ENCODE measurements at places on chromosomes 3 and 15.

DNA sequence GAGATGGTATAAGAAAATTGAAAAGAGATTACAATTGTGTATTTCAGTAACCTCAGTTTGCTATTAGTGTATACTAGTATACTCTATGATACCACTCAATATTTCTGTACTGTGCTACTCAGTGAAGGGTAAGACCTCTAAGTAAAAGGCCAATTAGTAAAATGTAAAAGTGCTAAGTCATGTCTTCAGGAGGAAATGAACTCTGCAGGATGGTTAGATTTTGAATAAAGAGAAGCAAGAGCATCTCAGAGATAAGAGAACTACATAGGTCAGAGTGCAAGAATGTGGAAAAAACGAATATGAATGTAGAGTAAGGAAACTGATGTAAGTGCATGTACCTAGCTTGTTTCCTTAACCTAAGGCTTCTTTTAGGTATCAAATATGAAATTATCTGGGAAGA, 796.6 kb upstream of the GBE1 start:
- no peak for DNase-seq

DNA sequence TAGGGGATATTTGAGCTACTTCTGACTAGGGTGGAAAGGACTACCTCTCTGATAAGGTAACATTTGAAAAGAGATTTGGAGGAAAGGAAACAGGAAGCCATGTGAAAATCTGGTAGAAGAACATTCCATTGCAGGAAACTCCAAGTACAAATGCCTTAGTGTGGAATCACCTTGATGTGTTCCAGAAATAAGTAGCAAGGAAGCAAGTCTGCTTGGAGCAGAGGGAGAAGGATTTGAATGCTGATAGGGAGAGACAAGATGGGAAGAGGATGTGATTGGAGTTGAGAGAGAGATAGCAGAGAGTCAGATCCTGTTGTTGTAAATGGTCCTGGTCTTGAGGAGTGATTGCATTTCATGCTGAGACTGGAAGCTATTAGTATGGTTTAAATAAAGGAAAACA, 335.1 kb upstream of the DCBLD2 start:
- DNase-seq = no peak

DNA sequence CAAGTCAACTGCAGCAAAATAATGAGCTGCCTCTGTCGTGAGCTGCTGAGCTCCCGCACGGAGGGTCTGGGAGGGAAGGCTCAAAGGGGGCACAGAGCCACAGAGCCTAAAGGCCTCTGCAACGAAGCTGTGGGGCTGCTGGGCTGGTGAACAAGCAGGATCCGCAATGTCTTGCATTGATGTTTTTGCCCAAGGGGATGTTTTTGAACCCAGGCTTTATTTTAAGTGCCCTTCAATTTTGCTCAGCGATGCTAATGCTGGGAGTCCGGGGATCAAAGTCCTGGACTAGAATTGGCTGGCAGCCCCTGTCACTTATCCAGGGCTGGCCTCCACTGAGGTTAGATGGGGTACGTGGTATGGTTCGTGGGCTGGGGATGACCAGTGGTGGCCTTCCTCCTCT, 240.0 kb downstream of the VPS13C start:
- no peak for DNase-seq

GRCh38 chr3:74210739-74211138, 403.7 kb downstream of the CNTN3 start:
- DNase-seq = no peak

DNA sequence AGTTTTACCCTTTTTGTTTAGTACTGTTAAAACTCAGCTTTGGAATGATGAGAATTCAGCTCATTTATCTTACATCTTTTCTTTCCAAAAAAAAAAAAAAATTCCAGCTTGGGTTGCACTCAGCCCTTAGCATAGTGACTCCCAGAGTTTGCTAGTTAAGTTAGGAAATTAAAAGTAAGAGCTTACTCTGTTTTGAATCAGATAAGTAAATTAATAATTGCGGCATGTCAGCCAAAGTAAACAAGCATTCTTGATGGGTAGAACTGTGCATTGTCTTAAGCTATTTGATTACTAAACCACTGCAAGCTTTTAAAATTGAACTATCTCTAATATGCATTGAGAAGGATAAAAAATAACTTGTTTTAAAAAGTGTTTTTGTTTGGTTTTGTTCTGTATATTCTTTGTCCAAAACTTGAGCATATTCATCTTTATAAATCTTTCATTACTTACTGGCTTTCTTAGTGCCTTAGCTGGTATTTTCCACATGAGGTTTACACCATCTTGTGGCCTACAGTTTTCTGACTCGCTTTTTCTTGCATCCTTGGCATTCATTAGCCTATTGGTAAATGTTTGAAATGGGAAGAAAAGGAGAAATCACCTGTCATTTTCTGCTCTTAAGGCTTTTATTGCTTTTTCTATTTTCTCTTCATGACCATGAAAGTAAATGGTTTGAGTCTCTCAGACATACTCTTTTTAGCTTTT, 107.6 kb downstream of the FILIP1L start:
- no peak for DNase-seq

DNA sequence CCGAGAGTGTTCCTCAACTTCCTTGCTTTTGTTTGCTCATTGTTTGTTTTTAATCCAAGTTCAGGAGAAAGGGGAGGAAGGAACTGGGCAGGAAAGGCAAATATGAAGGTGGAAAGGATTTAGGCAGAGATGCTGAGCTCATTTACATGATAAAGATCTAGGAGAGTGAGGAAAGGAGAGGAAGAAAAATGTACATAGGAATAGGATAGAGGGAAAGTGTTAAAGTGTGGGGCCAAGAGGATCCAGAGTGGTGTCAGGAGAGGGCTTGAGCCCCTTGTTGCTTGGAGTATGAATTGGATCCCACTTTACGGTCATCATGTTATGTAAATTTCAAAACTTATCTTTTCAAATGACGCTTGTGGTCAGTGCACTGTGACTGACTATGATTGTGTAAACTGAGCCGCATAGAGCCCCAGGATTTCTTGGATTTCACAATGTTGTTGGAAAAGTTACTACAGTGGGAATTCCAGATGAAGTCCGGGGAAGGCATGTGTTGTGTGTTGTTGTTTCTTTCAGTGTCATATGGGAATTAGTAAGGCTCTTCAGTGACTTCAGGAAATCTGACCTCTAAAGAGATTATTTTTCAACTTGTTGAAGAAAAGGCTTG, 15.0 kb upstream of the PLD1 start:
- DNase-seq = no peak

DNA sequence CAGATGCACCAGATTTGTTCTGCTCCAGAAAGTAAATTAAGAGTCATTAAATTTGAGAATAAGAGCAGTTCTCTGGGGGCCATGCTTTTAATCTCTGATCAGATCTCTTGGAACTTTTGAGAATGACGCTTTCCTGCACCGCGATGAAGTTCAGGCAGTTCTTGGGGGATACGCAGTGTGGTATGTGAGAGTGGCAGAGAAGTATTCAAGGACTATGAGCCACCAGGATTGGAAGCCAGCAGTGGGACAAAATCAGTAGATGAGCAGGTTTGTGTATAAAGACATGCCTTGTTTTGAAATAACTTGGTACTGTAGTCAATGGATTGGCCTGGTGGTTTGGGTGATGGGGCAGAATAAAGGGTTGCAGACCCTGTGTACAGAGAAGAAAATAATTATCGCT, 483.6 kb downstream of the ERC2 start:
- DNase-seq = no peak

GRCh38 chr3:100106094-100106493, 8.2 kb downstream of the FILIP1L start:
- no peak for DNase-seq

GRCh38 chr3:42013691-42014457, 52.0 kb upstream of the ULK4 start:
- DNase-seq = peak; percentile 52

GRCh38 chr3:48446043-48446424, 503 bp upstream of the ATRIP start:
- DNase-seq = no peak

DNA sequence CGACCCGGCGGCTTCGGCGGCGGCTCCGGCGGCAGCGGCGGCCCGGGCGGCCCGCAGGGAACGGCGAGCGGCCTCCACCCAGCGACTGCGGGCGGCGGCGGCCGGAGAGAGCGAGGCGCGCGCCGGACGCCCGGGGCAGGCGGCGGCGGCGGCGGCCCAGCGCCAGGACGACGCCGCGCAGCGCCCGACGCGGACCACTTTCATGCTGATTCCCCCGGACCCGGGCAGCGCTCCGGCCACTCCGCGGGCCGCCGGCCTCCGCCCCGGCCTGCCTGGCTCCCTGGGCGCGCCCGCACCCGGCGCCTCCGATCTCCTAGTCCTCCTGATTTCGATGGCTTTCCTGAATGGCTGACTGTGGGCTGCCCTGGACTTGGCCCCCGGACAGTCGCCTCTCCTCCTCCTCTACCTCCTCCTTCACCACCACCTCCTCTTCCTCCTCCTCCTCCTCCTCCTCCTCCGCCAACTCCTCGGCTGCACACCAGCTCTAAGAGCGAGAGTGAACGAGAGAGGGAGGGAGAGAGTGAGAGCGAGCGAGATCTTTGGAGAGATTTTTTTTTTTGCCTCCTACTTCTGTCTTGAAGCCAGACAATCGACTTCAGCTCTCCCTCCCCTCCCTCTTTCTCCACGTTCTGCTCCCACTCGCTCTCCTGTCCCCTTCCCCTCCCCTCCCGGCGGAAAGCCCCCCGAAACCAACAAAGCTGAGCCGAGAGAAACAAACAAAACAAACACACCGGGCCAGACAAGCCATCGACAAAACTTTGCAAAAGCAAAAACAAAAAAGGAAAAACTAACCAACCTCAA, 844 bp downstream of the NR2F2 start:
- DNase-seq = no peak

DNA sequence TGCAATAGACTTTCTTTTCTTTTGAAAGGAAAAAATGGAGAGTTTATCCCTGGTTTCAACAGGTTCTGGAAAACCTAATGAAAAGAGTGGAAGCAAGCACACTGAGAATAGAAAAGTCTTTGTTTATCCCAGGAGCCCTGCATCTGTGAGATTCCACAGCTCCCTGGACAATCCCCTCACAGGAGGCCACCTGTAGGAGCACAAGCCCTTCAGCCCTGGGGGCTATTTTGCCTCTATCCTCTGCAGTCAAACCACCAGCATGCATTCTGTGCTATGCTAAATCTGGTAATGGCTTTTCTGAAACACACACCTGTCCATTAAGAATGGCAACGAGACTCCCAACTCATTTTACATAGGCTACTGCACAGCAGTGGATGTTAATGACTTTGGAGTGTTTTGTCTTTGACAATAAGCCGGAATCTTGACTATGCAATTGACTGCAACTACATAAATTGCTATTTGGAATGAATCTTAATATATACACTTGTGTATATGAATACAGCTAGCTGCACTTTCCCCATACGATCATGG, 369.4 kb downstream of the NR2F2 start:
- no peak for DNase-seq

DNA sequence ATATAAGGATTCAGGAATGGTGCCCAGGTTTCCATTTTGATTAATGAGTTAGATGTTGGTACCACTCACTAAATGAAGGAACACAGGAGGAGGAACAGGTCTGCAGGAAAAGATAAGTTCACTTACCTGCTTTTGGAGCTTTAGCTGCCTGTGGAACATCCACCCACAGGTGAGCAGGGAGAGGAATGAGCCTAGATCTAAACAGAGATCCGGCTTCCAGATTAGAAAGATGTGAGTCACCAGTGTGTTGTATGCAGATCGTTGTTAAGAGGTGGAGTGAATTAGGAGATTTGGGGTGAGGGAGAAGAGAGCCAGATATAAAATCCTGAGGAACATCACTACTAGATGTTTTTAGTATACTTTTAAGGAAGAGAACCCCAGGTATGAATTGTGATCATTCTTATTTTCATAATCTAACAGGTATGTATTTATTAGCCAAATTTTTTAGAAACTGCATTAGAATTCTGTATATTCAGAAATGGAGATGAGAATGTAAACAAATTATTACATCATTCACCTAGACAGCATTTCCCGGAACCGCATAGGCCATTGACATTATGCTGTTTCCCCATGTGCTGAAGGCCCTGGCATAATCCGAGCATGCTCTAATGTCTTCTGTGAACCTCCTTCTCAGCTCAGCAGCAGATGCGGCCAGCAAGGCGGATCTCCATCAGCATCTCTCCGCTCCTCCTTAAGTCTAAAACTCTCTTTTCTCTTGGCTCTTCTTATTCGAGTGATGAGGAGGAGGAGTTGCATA, 118.2 kb downstream of the KLHL25 start:
- DNase-seq = no peak

GRCh38 chr3:130671545-130672312, 74.9 kb downstream of the PIK3R4 start:
- DNase-seq = no peak

GRCh38 chr15:85825719-85826118, 31.0 kb upstream of the KLHL25 start:
- DNase-seq = no peak

DNA sequence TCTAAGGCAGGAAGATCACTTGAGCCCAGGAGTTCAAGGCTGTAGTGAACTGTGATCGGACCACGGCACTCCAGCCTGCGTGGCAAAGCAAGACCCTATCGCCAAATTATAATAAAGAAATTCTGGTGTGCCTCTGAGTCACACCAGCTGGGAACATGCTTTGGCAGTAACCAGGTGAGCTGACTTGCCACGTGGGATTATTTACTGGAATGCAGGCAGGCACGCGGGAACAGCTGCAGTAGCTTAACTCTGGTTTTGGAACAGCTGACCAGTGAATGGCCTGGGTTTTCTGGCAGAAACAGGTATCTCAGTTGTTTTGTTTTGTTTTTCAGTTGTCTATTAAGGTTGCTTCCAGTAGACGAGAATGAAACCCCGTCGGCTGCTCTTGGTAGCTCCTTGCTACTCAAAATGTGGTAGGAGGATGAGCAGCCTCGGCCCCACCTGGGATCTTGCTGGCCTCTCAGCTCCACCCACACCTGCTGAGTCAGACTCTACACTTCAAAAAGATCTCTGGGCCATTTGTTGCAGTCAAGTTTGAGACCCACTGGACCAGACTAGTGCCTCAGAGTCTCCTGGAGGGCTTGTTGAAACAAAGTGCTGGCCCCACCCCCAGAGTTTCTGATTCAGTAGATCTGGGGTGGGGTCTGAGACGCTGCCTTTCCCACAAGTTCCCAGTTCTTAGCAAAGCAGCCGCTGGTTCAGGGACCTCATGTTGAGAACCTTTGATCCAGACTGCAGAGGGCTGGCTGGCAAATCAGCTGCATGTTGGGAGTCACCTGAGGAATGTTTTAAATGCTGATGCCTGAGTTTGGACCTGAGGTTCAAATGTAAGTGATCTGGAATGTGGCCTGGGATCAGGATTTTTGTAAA, 26.6 kb downstream of the IDH2 start:
- DNase-seq = no peak

- no peak for DNase-seq
Observed at GRCh38 chr15:37789881-37790280, 144.6 kb upstream of the TMCO5A start.

DNA sequence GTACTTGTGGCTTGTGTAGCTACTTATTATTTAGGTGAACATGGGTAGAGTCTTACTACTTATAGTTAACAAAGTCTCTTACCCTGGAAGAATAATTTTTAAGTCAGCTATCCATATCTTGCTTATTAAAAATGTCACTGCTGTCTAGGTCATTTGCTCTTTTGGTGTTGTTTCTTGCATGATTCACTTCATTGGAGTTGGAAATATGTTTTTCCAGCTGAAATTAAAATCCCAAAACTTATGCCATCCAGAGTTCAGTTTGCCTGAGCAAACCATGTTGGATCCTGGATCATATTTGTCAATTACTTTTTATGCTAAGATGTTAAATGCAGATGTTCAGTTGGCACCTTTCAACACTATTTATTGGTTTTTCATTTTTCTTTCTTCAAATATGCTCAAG, 421.0 kb upstream of the RBMS3 start:
- DNase-seq = no peak

Data from stimulated activated naive CD8-positive, alpha-beta T cell treated with anti-CD3 and anti-CD28 coated beads, Interleukin-15, Interleukin-2, amounts not matched to agents 100 U/mL and 50 U/mL, for 24 hours (primary cell).